ELR (cell line): ENCODE measurements at places on chromosomes 12 and 14.

GRCh38 chr12:76037130-76038103, 5.8 kb upstream of the PHLDA1 start:
- peak; percentile 89 for DNase-seq

DNA sequence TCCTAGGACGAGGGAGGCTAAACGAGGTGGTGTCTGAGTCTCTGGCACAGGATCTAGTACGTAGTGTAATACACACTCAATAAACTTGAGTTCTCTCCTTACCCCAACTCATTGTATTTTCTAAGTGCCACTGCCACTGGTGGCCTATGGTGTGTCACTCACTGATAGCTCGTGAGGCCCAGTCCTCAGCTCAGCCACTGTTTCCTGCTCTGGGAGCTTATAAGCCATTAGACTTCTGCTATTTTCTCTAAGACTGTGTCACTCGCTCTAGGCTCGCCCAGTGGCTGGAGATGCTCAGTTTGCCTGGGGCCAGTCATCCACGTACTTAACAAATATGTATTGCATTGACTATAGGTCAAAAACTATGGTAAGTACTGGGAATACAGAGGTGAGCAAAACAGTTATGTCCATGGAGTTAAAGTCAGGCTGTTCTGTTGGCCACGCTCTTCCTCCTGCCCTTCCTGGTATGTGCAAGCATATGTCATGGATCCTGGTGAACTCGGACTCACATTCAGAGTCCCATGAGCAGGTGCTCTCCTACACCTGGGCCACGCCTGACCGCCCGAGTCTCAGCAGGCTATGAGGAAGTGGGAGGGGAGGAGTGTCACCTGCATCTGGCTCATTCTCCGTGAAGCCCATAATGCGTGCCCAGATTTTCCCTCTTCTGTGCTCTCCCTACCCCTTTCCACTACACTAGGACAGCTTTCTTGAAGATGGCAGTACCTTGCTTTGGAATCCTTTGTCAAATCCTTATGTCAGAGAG, 41.6 kb downstream of the DEGS2 start:
- DNase-seq, result no peak

- no peak for DNase-seq
These were observed 3.8 kb downstream of the KRT82 start for GRCh38 chr12:52402377-52402776.

DNA sequence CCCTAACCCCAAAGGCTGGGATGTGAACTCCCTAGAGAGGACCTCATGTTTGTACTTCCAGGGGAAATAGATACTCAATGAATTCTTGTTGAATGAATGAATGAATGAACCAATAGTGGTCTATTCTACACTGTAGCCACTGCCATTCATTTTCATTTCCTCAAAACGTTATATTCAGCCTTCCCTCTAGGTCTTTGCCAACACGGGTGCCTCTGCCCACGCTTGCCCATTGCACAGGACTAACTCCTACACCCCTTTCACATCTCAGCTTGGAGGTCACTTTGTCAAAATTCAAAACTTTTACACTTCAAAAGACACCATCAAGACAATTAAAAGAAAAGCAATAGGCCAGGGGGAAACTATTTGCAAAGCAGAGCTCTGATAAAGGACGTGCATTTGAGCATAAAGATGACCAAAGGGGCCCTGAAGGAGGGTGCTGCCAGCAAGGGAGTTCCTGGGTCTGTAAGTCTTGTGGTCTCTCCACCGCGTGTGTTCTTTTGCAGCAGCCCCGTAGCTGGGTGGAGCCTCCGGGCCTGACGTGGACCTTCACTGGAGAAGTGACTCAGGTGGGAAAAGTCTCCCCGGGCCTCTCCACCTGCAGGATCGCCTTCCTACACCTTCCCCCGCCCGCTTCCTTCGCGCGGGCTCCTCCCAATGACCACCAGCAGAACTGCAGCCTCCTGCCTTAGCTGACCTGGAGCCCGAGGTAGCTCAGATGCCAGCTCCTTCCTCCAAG, 31.5 kb downstream of the TMEM63C start:
- DNase-seq, result peak; percentile 50

- DNase-seq, result peak; percentile 16
These were observed 105.8 kb upstream of the SINHCAF start for GRCh38 chr12:31431721-31432240.
